ENCODE measurements at places on chromosomes 5 and 9. TPM values are rescaled to one million over a fixed set of nuclear protein-coding genes. Genes with fewer than 3 reads are reported as not detected.

Gene TTC39B
- total RNA-seq: 5.4 TPM

Gene PPP2R2B
- 92.7 TPM for total RNA-seq

Gene CKMT2
- 7.7 TPM for total RNA-seq

Gene KIF24
- total RNA-seq: 1.0 TPM

Gene KIAA1191
- total RNA-seq: 61.0 TPM

Gene ANP32B
- 262 TPM for total RNA-seq

All from motor neuron (in vitro differentiated cells).